ENCODE measurements at places on chromosomes 6 and 20.

GRCh38 chr6:138086573-138087196 is 20.5 kb downstream of the PERP start:
- no peak for DNase-seq

- no peak for DNase-seq
These were observed 255.6 kb downstream of the ERMARD start for GRCh38 chr6:170006900-170007467.

DNA sequence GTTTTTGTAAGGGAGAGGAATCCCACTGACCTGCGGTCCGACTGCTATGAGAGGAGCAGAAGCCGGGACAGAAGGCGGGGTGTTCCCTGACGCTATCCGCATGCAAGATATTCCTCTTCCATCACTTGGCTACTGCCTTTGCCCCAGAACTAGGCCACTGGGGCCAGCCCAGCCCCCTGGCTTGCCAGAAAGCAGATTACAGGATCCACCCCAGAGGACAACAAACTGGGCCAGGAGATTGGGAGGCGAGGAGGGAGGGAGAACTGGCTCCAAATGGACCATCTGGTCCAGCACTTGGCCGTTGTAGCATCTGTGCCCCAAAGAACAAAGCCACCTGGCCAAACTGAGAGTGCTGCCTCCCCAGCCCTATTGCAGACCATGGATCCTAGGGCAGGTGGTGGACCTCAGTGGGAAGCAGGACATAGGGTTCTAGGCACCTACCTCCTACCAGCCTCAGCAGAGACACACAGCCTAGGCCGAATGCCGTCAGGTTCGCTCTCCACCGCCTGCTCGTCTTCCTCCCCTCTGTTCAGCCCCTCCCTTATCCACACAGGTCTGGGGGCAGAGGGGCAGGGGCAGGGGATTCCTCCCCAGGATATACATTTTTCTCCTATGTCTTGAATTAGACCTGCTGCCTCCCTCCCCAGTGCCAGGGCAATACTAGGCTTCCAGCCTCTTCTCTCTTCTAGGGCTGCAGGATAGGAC is 4.0 kb downstream of the MDGA1 start:
- DNase-seq = no peak

DNA sequence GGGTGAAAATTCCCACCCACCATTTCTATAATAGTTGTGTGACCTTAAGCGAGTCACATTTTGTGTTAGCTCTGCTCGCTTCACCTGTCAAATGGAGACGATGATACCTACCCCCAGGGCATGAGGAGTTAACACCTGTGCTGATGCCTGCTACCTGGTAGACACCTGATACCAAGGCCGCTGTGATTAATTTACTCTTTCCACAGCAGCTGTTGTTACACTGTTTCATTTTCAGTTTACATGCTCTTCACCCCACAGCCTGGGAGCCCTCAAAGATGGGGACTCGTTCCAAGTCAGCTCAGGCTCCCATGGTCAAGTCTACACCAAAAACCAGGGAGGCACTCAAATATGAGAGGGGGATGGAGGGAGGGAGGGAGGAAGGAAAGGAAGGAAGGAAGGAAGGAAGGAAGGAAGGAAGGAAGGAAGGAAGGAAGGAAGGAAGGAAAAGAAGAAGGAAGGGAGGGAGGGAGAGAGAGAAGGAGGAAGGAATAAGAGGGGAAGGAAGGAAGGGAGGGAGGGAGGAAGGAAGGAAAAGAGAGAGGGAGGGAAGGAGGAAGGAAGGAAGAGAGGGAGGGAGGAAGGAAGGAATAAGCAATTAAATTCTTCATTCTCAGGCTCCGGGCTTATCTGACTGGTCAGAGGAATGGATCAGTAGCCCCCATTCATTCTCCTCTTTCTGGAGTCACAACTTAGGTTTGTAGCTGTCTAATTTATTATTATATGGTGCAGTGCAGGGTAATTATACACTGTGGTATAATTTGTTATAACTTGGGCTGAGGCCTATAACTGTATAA is 40.9 kb downstream of the PDYN start:
- DNase-seq = no peak

DNA sequence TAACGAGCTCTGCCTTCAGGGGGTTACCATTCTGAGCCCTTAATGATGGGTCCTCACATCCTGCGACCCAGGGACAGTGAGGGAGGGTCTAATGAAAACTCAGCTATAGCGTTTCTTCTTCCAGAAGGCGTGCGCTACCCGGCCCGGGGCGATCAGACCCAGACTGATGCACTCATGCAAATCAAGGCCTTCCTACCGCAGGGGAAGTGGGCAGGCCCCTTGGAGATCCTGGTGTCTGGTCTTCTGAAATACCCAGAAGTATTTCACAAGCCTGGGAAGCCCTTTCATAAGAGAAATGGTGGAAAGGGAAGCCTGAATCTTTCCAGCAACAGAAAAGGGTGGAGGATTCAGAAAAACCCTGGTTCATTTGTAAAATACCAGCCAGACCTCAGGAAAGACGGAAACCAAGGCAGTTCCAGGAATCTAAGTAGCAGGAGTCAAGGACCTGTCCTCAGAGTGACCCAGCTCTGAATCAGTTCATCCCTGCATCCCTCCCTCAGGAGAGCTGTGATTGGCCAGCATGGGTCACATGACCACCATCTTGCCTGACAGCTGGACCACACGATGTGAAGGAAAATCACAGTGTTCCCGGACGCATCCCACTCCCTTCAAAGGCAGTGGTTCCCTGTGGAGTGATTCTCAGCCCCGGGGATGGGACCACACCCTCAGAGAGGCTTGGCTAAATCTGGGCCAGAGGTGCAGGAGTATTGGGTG is 12.7 kb downstream of the BFSP1 start:
- no peak for DNase-seq

DNA sequence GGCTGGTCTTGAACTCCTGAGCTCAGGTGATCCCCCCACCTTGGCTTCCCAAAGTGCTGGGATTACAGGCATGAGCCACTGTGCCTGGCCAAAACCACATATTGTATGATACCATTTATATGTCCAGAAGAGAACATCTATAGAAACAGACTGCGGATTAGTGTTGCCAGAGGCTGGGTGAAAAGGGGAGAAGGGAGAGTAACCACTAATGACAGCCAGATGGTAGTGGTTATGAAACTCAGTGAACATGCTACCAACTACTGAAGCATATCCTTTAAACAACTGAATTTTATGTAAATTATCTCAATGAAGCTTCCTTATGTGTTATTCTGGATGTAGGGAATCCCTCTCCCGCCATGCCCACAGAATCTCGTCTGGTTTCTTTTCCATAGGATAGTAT is 15.7 kb downstream of the SLC23A2 start:
- DNase-seq = no peak

GRCh38 chr6:122673343-122673961 is 63.2 kb downstream of the PKIB start:
- no peak for DNase-seq

GRCh38 chr6:22328474-22328873 is 31.6 kb upstream of the PRL start:
- DNase-seq = no peak

GRCh38 chr20:36043892-36044515 is 75.6 kb downstream of the CNBD2 start:
- DNase-seq = no peak

DNA sequence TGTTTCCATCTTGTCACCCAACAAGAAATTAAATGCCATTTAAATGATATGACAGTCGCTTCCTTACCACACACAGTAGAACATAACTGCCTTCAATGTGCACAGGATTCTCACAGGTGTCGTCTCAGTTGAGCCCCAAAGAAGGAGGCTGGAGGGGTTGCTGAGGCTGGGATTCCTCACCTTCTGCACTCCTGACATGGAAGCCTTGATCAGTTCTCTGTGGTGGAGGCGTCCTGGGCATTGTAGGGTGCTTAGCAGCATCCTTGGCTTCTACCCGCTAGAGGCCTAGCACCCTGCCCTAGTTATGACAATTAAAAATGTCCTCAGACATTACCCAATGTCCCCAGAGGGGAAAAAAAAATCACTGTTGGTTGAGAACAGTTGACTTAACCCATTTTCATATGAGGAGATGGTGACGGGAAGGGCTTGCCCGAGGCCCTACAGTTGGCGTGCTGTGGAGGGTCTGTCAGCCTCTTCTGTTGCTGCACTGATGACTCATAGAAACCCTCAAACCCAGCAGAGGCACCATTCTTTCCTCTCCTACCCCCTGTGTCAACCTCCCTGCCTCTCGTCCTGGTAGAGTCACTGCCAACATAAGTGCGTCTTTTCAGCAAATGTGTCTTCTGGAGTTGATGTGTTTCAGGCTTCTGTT is 19.3 kb upstream of the ZNF831 start:
- DNase-seq = peak; percentile 47

DNA sequence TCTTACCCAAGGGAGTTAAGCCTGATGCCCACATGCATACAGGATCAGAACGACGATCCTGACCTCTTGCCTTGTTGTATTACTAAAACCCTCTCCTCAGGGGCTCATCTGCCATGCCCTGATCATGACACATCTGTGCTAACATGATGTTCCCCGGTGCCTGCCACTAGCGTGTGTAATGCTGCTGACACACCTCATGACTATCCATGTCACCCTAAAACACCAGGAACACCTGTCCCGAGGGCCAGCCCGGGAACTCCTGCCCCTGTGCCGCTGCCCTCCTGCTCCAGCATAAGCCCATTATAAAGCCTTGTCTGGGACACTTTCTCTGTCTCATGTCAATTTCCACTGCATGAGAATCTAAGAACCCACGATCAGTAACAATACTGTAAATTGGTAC is 7.6 kb downstream of the SERPINB6 start:
- no peak for DNase-seq

DNA sequence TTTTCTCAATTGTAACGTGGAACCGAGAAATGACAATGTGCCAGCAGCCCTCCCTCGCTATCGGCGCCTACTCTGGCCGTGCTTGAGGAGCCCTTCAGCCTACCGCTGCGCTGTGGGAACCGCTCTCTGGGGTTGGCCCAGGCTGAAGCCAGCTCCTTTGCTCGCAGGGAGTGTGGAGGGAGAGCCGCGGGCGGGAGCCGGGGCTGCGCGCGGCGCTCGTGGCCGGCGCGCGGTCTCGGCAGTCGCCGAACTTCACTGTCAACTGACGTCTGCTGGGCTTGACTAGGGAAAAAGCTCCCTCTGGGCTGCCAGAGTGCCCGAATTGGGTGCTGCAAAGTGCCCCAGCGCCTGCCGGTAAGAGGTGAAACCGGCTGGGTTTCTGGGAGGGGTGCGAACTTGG is 29.7 kb upstream of the GCNT2 start:
- no peak for DNase-seq

GRCh38 chr6:89749918-89750317 is 69.7 kb downstream of the MDN1 start:
- no peak for DNase-seq

GRCh38 chr6:99031957-99032356 is 84.2 kb upstream of the FBXL4 start:
- DNase-seq = no peak

DNA sequence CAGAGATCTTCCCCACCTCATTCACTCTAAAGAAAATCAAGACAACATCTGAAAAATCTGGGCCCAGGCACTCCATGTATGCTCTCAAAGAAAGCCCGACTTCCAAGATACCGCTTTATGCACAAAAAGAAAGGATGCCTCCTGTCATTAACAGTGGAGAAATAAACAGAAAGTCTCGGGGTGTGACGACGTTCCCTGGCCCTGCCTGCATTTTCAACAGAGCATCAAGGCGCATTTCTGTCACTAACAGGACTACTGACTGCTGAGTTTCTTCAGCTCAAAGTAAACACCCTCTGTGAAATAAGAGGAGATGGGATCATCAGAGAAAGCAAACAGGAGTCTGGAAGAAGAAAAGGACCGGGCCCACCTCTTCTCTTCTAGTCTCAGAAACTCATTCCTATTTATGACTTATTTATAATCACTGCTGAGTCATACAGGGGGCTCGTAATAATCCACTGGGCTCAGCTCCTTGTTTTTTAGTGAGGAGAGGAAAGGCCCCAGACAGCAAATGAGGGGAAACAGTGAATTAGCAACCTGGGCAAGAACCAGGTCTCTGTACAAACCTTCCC is 99.7 kb downstream of the ZMYND8 start:
- DNase-seq = no peak

- no peak for DNase-seq
These were observed 33.9 kb downstream of the SCAF8 start for GRCh38 chr6:154767003-154767723.

DNA sequence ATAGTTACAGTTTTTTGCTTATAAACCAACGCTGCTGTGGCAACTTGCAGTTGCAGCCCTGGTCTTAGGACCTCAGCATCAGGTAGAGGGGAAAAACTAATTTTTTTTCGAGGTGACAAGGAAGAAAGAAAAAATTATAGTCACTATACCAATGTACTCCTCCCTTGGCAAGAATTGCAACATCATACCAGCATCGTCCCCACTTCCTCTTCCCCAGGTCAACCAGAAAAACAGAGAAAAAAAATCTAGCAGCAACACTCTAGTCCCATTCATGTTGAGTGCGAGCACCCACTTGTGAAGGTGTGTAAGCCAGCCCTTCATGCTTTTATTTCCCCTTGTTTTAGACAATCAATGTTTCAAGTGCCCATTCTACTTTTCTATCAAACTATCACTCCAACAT is 13.1 kb upstream of the DCBLD1 start:
- DNase-seq = no peak

GRCh38 chr6:133198725-133199124 is 42.4 kb upstream of the EYA4 start:
- no peak for DNase-seq

DNA sequence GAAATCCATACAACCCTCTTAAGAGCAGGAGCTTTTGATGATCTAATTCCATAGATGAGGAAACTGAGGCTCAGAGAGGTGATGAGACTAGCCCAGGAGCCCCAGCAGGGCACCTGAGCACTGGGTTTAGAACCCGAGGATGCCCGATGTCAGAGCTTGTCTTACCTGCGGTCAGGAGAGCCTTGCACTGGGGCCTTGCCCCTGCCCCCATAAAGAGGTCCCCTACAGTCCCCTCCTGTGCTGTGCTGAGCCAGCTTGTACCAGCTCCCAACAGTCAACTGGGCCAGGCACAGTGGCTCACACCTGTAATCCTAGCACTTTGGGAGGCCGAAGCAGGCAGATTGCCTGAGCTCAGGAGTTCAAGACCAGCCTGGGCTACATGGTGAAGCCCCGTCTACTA is 58.6 kb downstream of the RIPOR3 start:
- no peak for DNase-seq

DNA sequence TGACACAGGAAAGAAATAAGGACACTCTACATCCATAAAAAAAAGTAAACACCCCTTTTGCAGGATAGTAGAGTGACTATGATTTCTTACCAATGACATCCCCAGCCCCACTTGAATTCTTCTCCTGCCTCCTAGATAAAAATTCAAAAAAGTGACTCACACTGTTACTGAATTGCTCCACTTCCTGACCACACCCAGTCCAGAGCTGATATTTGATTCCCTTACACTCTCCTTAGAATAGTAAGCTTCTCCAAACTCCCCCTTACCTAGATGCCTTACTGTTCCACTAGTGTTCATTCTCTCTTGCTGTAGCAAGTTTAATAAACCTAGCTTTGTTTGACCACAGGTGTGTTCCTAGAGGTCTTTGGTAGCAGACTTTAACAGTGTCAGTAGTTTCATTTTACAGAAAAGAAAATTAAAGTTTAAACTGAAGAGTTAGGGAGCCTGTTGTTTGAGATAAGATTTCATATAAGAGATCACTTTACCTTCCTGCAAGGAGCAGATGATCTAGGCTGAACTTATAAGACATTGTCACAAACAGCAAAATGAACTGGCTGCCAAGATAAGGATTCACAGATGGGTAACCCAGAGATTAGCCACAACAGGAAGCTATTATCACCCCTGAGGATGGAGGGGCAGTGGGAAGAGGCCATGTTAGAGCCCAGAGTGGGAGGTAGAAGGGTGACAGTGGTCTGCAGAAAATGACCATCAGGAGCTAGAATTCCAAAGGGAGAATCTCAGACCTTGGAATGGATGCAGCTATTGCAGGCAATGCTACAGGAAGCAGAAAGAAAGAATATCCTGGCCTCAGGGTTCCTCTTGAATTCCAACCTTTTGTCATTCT is 28.4 kb upstream of the BTN3A2 start:
- DNase-seq = no peak

All from stimulated activated CD8-positive, alpha-beta memory T cell treated with anti-CD3 and anti-CD28 coated beads, Interleukin-15, amount 100 ng/mL, for 4 hours (primary cell).